ENCODE measurements at places on chromosomes 6 and 20. TPM values are rescaled to one million over a fixed set of nuclear protein-coding genes. Genes with fewer than 3 reads are reported as not detected.
A peak's percentile ranks its signal among the peaks of the same experiment; 100 is the strongest.

- H3K4me1 ChIP-seq = no peaks in the 10 kb centered on the region
- H3K4me3 ChIP-seq = no peak overlapping the region
- no peak overlapping the region for H3K27ac ChIP-seq
- H3K36me3 ChIP-seq = no peaks in the 10 kb centered on the region
These were observed 73.5 kb upstream of the CDH4 start for GRCh38 chr20:61178551-61179071.

Gene PFDN4
- 26.8 TPM for total RNA-seq

DNA sequence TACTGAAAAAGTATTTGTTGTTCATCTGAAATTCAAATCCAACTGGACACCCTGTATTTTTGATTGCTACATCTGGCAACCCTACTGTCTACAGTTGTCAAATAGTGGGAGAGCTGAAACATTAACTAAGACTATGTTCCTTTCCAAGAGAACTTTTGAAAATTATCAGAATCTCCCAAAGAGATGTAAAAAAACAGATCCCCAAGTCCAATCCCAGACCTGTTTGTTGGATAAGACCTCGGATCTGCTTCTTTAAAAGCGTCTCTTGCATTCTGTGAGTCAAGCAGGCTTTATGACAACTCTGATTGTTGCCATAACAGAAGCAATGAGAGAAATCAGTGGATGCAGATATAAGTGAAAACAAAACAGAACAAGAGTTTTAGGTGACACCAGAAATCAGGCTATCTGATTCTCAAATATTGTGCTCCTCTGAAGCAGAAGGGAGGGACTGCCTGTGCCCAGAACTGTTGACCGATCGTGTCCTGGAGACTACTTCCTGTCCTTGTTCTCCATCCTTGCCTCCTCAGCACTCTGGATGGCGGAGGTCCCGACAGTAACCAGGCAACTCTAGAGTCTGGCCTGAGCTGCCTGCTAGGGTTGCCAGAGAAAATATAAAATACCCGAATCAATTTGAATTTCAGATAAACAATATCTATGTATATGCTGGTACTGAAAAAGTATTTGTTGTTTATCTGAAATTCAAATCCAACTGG, 853.8 kb downstream of the MAFB start:
- no peak overlapping the region for H3K4me3 ChIP-seq
- H3K27ac ChIP-seq = no peak overlapping the region
- no peaks in the 10 kb centered on the region for H3K36me3 ChIP-seq
- peaks cover under 1% of the 10 kb centered on the region for H3K4me1 ChIP-seq
- DNase-seq = no peak

Gene BNIP5
- not detected for total RNA-seq

Gene TRIM15
- not detected for total RNA-seq

GRCh38 chr6:106629859-106630163, 433 bp downstream of the QRSL1 start:
- H3K27me3 ChIP-seq = no peaks in the 10 kb centered on the region
- peak overlapping the region; percentile 98 for H3K27ac ChIP-seq
- H3K4me1 ChIP-seq = peaks cover 40% of the 10 kb centered on the region
- peaks cover 5% of the 10 kb centered on the region for H3K36me3 ChIP-seq
- DNase-seq = no peak

Gene APOBEC2
- 0.51 TPM for total RNA-seq

- no peak for DNase-seq
- no peaks in the 10 kb centered on the region for H3K27me3 ChIP-seq
- H3K4me3 ChIP-seq = no peak overlapping the region
- no peak overlapping the region for H3K27ac ChIP-seq
- H3K36me3 ChIP-seq = peaks cover 4% of the 10 kb centered on the region
These were observed 168.2 kb downstream of the DLL1 start for GRCh38 chr6:170122651-170123050.

- DNase-seq = no peak
- H3K36me3 ChIP-seq = no peaks in the 10 kb centered on the region
- no peak overlapping the region for H3K4me3 ChIP-seq
- peaks cover 18% of the 10 kb centered on the region for H3K4me1 ChIP-seq
These were observed 22.4 kb downstream of the KCNQ2 start for GRCh38 chr20:63449796-63450730.

GRCh38 chr20:53513168-53513488, 80.5 kb downstream of the ZNF217 start:
- no peak overlapping the region for H3K27ac ChIP-seq
- DNase-seq = no peak
- H3K4me1 ChIP-seq = no peaks in the 10 kb centered on the region
- no peak overlapping the region for H3K4me3 ChIP-seq
- no peaks in the 10 kb centered on the region for H3K36me3 ChIP-seq
- H3K27me3 ChIP-seq = no peaks in the 10 kb centered on the region

DNA sequence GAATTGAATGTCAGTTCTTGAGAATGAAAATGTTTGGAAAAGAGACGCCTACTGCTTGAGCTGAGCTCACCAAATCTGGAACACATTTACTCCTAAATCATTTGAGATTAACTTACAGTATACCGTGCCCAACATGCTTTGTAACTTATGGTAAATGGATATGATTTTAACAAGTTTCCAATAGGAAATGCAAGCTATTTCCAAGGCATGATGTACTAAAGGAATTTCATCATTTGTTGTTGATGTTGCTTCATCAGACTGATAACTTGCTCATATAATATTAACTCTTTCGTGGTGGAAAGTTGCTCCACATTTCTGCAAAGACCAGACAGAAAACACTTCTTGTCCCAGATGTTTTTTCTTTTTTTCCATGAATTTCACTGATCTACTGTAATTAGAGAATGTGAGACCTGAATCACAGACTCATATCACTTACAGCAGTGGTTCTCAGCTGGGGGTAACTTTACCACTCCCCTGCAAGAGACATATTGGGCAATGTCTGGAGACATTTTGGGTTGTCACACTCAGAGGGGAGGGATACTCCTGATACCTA, 116.6 kb upstream of the TRAF3IP2 start:
- H3K4me3 ChIP-seq = no peak overlapping the region
- peaks cover 7% of the 10 kb centered on the region for H3K4me1 ChIP-seq
- peak overlapping the region; percentile 30 for H3K27ac ChIP-seq
- no peak for DNase-seq
- H3K36me3 ChIP-seq = peaks cover 32% of the 10 kb centered on the region

Gene CASS4
- total RNA-seq = 0.67 TPM

GRCh38 chr6:70380252-70380651, 33.1 kb upstream of the FAM135A start:
- peaks cover 12% of the 10 kb centered on the region for H3K27me3 ChIP-seq
- H3K4me1 ChIP-seq = peaks cover 4% of the 10 kb centered on the region
- no peak overlapping the region for H3K4me3 ChIP-seq

DNA sequence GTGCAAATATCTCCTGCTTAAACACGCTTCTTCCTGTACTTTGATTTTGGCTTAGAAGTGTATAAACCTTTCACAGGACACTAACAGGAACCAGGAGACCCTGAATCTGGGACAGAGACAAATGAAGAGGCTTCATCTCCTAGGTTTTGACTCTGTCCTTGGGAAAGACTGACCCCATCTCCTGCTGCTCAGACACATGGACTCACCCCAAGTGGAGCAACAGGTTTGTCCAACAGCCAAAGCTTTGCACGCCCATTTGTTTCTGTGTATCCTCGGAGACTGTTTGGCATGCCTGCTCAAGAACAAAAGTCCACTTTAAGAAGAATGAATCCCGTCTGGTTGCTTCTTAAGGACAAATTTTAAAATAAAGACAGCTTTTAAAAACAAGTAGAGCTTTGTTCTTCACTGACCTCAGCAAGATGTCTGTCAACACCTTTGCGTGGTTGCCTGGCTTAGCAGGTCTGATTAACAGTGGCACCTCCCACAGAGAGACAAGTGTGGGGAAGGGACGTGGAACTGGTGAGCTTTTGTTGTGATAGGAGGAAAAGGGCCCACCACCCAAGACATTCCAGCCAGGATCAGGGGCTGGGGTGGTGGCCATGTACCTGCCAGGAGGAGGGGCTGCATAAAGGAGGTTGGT, 202.6 kb downstream of the SOD2 start:
- no peak overlapping the region for H3K27ac ChIP-seq
- no peaks in the 10 kb centered on the region for H3K4me1 ChIP-seq
- peaks cover 1% of the 10 kb centered on the region for H3K27me3 ChIP-seq
- DNase-seq = no peak
- H3K4me3 ChIP-seq = no peak overlapping the region

DNA sequence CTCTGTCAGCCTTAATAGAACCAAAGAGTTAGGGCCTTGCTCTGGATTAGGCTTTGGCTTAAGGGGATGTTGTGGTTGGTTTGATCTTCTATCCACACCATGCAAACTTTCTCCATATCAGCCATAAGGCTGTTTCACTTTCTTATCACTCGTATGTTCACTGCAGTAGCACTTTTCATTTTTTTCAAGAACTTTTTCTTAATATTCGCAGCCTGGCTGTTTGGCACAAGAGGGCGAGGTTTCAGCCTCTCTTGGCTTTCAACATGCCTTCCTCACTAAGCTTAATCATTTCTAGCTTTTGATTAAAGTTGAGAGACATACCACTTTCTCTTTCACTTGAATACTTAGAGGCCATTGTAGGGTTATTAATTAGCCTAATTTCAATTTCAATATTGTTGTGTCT, 193.1 kb downstream of the NRN1 start:
- no peak overlapping the region for H3K4me3 ChIP-seq
- H3K27ac ChIP-seq = no peak overlapping the region
- peaks cover 9% of the 10 kb centered on the region for H3K27me3 ChIP-seq

DNA sequence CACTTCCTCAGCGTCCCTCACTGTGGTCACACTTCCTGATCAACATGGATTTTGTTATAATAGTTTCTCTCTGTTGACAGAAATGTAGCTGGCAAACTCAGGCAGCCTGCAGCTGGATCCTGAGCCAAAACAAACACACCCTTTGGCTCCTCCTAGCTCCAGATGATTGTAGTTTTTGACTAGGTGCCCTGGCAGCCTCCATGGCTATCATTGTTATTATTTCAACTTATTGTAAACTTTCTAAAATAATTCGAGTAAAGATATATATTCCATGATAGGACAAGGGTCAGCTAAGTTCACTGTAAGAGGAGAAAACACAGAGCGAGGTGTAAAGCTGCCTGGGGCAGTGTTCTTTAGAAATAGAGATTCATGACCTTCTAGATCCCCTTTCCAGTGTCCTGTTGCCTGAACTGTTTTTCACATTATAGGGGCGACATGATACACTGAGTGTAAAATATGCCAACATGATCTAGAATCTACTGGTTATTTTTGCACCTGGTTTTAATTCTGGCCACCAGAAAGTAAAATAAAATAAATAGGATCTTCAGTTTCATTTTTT, 98.2 kb upstream of the HDGFL1 start:
- H3K36me3 ChIP-seq = peaks cover 5% of the 10 kb centered on the region
- peak overlapping the region; percentile 41 for H3K27ac ChIP-seq
- H3K4me1 ChIP-seq = peaks cover 53% of the 10 kb centered on the region
- no peak overlapping the region for H3K4me3 ChIP-seq
- no peaks in the 10 kb centered on the region for H3K27me3 ChIP-seq
- no peak for DNase-seq

GRCh38 chr6:24321538-24322162, 36.2 kb downstream of the DCDC2 start:
- H3K27me3 ChIP-seq = no peaks in the 10 kb centered on the region
- H3K4me3 ChIP-seq = no peak overlapping the region
- no peak for DNase-seq
- no peaks in the 10 kb centered on the region for H3K36me3 ChIP-seq
- H3K27ac ChIP-seq = peak overlapping the region; percentile 55

GRCh38 chr6:7107578-7108195, at the start of gene RREB1:
Gene RREB1, plus strand, starts transcription at chr6:7107961. Its CDS starts 73,951 bp downstream, at chr6:7181912.
- H3K36me3 ChIP-seq = no peaks in the 10 kb centered on the region
- no peaks in the 10 kb centered on the region for H3K27me3 ChIP-seq
- peak within 1 kb of the TSS; percentile 94 for H3K4me3 ChIP-seq

Gene TBXT
- not detected for total RNA-seq

- no peak overlapping the region for H3K4me3 ChIP-seq
- no peak overlapping the region for H3K27ac ChIP-seq
- H3K36me3 ChIP-seq = peaks cover 1% of the 10 kb centered on the region
- peaks cover 35% of the 10 kb centered on the region for H3K4me1 ChIP-seq
- H3K27me3 ChIP-seq = peaks cover 3% of the 10 kb centered on the region
These were observed 17.3 kb upstream of the SNRPB2 start for GRCh38 chr20:16712511-16712947.

DNA sequence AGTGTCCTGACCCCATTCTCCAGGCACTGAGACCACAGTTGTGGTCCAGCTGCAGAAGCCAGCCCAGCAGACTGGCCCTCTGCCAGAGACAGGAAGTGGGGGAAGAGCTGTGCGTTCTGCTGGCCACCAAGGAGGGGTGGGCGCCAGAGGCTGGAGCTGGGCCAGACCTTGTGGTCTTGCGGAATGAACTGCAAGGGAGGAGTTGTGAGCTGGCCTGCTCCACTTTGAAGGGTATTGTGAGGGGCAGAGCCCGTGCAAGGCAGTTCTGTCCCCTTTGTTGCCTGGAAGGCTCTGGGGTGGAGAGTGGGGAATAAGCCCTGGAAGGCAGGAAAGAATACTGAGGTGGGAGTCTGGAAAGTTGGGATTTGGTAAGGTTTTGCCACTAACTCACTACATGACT, 3.6 kb upstream of the MDFI start:
- no peaks in the 10 kb centered on the region for H3K27me3 ChIP-seq
- peak overlapping the region; percentile 20 for H3K4me3 ChIP-seq
- no peak for DNase-seq
- H3K4me1 ChIP-seq = peaks cover 44% of the 10 kb centered on the region
- H3K36me3 ChIP-seq = no peaks in the 10 kb centered on the region
- peak overlapping the region; percentile 88 for H3K27ac ChIP-seq

All from mesothelial cell of epicardium (in vitro differentiated cells).